Naive thymus-derived CD8-positive, alpha-beta T cell (primary cell): ENCODE measurements at places on chromosomes 4 and X.

GRCh38 chr4:138894709-138895108, 120.9 kb upstream of the NOCT start:
- no peak for DNase-seq

DNA sequence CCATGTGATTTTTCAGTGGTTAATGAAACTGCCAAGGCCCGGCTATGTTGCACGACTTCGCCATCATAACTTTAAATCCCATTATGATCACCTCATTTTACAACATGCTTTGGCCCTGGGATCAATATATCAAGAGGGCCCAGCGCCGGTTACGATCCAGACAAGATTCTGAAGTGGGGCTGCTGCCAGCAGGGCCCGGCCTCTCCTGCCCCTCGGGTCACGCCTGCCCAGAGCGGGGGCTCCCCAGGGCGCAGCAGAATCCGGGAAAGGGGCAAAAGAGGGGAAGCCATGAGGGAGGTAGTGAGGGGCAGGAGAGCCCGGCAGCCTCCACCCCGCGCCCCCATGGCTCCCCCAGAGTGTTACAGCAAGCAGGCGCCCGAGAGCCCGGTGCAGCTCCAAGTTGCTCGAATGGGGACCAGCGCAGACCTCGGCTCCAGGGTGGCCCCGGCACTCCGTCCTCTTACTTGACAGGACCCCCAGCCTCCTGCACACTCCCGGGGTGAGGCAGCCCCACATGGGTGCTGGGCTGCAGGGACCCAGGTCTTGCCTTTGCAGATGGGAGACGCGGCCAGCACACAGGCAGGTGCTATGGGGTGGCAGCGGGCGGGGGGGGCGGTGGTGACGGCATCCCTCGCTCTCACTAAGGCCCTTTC, 129.8 kb upstream of the NKX1-1 start:
- no peak for DNase-seq

DNA sequence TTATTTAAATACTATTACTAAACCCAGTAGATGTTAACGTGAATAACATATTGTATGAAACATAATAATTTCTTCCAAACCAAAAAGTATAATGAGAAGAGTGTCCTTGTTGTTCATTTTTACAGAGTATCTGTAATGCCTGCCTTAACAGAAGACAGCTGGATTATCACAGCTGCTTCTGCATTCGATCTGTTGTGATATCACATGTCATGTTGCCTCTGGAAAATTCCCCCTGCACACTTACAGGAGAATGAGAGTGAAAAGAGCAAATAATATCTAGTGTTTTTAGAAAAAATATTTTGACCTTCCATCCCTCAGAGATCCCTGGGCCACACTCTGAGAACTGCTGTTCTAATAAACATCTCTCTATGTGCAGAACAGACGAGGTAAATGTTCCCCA, 240.1 kb upstream of the NOCT start:
- DNase-seq: no peak

- DNase-seq: no peak
Observed at GRCh38 chr4:108477527-108478108, 142.8 kb upstream of the RPL34 start.

- no peak for DNase-seq
Observed at GRCh38 chr4:23890369-23891063, 669 bp upstream of the PPARGC1A start.
